NCI-H1694 treated with DMSO at 0.1 percent for 48 hours (cell line): ENCODE measurements at places on chromosomes 6 and 20.

DNA sequence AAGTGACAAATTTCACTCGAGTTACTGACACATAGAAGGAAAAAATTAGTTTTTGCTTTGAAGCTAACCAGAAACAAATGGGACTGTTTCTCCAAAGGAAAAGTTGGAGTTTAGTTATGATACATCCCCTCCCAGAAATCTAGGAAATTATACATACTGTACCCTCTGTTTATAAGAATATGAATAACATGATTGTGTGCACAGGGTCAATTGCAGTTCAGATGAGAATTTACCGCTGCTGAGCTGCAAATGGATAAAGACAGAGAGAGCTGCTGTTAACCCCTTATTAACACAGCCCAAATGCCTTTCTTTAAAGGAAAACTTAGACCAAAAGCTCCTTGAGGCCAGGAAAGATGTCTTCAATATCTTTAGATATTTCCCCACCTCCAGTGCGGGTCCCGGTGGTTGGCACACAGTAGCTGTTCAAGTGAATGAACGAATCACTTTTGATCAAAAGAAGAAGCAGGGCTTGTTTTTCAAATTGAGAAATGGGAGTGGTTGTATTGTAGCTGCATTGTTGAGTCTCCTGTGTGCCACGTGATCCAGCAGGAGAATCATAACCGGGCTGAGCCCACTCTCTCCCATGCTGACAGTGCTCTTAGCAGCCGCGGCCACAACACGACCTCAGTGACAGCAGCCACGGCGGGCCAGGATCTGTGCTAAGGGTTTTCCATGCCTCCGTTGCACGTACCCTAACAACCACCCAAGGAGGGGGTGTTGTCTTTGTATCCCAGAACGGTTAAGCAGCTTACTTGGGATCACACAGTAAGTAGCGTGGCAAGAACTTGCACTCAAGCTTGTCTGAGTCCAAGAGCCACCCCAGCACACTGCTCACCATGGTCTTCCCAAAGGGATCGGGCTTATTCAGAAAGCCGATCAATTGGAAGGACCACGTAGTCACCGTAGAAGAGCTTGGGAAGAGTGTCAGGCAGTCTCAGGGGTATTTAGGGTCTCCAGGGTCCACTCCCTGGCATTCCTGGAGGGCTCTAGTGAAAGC, 53.5 kb upstream of the BMP6 start:
- DNase-seq, result no peak

DNA sequence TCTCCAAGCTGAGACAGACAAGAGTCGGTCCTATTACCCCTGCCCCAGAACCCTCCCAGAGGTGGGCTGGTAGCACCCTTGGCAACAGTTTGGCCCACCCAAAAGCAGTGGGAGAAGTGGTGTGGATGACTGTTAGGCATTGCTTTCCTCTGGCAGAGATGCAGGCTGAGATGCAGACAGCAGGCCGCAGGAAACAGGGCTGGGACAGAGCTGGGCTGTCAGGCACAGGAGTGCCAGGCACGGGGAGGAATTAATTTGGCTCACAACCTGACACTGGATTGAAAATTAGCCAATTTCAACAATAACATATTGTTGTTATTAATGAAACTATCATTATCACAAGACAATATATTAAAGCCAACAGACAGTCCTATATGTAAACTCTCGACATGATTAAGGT, 15.7 kb upstream of the SIRT5 start:
- no peak for DNase-seq

DNA sequence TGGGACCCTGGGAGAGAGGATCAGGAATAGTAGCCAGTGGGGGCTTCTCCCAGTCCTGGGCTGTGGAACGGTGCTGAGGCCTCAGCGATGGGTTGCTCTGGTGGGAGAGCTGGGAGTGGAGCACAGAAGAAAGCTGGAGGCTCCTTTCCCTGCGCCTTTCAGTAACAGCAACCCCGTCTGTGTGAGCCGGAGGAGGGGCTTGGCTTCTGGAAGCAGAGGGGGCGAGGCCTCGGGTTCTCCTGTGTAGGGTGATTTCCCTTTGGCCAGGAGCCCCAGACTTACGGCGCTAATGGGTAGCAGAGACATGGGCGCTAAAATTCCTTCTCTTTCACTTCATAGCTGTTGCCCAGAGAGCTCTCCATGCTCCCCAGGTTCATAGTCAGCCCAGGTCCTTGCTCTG, 55.0 kb downstream of the DAAM2 start:
- no peak for DNase-seq

DNA sequence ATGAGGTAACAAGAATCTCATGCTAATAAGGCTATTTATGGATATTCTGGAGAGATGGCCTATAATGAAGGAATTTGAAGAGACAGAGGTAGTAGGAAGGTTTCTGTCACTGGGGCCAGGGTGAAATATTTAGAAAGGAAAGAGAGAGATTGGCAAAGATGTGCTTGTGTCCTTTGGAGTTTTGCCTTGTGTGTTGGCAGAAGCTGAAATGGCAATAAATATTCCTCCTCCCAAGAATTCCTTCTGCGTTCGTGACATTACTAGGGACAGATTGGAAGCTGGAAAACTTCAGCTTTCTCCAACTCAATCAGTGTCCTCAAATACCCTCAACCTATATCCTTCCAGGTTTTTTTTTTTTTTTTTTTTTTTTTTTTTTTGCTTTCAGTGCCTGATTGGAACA, 6.3 kb downstream of the SAMD5 start:
- no peak for DNase-seq

GRCh38 chr20:50189681-50190250, 864 bp upstream of the CEBPB start:
- DNase-seq, result no peak

GRCh38 chr6:69768664-69769063, 28.1 kb downstream of the LMBRD1 start:
- no peak for DNase-seq

- DNase-seq, result peak; percentile 84
Observed at GRCh38 chr6:72974276-72974675, 251.0 kb downstream of the KHDC1L start.

DNA sequence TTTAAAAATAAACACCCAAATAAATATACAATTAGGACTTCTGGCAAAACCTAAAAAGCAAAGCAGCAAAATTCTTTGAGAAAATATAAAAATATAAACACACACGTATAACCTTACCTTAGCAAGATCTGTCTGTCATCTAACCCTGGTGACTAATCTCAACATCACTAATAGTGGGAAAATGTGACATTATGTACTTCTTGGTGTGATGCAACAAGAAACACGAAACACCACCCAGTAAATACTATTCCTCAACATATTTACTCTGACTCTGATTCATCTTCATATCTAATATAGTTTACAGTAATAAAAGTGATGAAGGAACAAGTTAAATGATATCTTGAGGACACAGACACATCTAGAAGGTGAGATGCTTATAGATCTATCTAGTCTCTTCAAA, 332.6 kb upstream of the MANEA start:
- no peak for DNase-seq

DNA sequence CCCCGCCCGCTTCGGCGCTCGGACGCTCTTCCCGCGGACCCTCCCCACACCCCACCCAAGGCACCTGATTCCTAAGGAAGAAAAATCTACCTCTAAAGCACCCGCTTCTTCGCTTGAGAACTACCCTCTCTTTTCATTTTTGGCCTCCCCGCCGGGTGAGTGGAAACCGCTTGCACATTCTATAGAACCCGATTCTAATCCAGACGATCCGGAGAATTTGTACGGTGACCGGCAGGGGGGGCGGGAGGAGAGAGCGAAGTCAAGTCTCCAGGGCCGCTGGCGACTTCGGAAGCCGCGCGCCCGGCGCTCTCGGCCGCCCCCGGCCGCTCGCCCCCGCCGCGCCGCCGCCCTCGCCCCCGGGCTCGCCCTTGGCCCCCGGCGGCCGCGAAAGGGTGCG, at the start of gene RBM24:
RBM24 (plus strand) TSS at position 262 of the 397 bp plus-strand sequence. CDS start 221 bp downstream, outside the sequence.
- DNase-seq, result peak; percentile 36

- no peak for DNase-seq
Observed at GRCh38 chr20:63648895-63649589, 4.2 kb downstream of the STMN3 start.

DNA sequence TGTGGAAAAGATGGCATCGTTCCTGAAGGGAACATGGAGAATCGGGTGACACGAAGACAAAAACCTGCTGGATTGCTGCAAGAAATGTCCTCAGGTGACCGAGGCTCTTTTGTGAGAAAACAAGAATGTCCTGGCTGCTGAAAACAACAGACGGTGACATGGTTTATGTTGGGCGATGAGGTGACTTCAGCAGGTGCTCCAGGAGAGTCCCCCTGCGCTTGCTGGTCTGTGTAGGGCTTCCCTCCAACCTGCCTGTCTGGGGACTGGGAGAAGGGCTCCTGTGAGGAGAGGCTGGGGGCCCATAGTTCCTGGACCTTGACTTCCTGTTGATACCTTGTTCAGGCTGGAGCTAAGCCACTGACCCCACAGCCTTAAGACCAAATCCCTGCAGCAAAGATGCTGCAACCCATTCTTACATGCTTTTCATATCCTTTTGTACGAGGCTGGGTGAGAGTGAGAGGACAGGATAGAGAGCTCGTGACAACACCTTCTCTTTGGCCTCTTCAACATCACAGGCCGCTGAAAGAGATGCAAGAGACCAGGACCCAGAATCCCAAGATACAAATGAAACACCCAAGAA, 134.8 kb downstream of the CD83 start:
- no peak for DNase-seq

DNA sequence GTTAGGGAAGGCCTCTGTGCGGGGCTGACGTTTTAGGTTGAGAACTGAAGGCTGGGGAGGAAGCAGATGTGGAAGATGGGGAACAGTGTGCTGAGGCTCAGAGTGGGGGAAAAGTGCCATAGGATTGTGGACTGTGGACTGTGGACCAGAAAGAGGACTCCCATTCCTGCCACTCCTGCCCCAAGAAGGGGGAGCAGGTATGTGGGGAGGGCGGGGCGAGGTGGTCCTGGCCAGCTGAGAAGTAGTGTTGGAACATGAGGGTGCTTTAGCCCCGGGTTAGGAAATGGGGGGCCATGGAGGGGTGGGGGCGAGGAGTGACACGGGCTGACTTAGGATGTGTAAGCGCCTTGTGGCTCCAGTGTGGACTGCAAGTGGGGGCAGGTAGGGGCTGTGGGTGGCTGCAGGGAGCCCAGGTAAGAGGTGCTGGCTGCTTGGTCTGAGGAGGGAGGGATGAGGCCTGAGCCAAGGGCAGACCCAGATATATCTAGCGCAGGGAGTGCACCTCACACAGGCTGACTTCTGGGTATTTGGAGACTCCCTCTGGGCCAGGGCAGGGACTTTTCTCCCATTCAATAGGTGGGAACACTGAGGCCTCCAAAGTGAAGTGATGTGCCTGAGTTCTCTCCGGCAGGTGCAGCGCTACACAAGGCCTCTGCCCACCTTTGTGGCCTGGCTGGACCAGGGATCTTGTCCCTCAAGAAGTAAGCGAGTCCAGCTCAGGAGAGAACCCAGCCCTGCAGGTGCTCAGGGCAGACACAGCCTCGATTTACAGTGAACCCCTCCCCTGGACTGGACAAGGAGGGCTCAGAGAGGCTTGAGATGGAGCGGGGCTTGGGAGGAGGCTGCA, 76.6 kb upstream of the TOX2 start:
- DNase-seq, result no peak

- no peak for DNase-seq
Observed at GRCh38 chr6:17419189-17419575, 25.8 kb downstream of the CAP2 start.

GRCh38 chr6:49646130-49646824, 9.6 kb upstream of the RHAG start:
- no peak for DNase-seq

- DNase-seq, result no peak
Observed at GRCh38 chr6:25054469-25054868, 118.7 kb upstream of the RIPOR2 start.

GRCh38 chr6:39867592-39867991, 66.7 kb downstream of the MOCS1 start:
- no peak for DNase-seq

- DNase-seq, result no peak
Observed at GRCh38 chr6:87574237-87574804, 15.5 kb downstream of the RARS2 start.

GRCh38 chr20:62933966-62934365, 4.0 kb upstream of the GID8 start:
- no peak for DNase-seq

DNA sequence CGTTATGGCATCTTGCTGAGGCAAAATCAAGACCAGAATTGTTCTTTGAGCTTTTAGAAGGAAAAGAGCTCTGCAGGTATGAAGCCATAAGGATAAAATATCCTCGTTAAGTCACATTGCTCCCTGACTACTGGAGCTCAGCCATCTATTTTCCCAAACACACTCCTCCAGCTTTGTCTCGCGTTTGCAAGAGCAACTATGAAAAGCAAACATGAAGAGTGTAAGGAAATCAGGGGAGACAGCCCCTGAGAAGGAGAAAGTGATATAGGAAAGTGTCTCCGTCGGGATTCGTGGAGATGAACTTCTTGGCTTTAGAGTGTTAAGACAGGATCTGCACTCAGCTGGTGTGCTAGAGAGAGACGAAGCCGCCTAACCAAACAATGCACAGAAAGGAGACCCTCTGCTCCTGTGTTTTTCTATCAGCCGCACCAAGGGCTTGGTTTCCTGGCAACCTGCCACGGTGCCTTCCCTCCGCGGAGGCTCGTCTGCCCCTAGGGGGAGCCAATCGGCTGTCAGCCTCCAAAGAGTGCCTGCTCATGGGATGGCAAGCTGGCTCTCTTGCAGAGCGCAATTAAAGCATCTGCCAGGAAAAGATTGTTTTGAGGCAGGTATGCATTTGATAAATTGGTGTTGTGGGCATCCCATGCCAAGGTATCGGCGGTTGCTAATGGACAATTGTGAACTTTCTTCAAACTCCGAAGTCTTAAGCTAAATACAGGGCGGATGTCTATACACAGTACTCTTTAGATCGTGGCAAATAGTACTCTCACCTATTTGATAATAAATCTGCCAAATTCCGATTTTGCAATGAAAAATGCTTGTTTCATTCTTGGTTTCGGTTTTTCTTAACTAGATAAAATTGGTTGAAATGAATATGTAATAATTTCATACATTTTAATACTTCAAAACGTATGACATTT, 603.2 kb downstream of the RNF144B start:
- no peak for DNase-seq

- DNase-seq, result no peak
Observed at GRCh38 chr20:2296524-2297356, 939 bp downstream of the TGM3 start.

- DNase-seq, result no peak
Observed at GRCh38 chr20:5150226-5151076, 23.6 kb downstream of the CDS2 start.

DNA sequence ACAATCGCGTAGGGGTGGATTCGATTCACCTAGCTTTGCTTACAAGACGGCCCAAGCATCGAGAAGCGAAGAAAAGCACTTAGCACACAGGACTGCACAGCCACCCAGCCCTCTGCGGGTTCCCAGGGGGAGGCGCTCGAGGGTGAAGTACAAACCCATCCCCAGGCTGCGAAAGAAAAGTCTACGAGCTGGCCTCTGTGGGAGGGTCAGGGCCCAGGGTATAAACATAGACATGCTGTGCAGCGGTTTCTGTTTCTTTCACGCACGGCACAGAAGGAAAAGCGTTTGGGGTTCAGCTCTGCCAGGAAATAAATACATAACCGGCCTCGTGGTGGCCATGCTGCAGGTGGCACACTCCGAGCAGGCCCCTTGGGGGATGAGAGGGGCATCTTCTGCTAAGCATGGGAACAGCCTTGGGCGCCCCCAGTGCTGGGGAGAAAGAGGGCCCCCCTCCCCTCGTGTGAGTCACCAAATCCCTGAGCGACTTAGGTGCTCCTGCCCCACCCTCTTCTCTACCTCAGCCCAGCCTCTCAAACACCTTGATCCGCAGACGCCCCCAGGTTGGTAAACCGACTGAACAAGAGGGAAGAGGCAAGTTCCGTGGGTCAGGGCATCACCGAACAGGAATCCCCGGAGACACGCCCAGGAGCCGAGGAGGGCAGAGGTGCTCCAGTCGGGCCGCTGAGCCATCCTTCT, 91.6 kb upstream of the RIPOR2 start:
- no peak for DNase-seq
